CD4-positive, alpha-beta T cell treated with Interleukin-6 at 100 ng/mL for 8 hours (primary cell): ENCODE measurements at places on chromosomes 7 and 10.

DNA sequence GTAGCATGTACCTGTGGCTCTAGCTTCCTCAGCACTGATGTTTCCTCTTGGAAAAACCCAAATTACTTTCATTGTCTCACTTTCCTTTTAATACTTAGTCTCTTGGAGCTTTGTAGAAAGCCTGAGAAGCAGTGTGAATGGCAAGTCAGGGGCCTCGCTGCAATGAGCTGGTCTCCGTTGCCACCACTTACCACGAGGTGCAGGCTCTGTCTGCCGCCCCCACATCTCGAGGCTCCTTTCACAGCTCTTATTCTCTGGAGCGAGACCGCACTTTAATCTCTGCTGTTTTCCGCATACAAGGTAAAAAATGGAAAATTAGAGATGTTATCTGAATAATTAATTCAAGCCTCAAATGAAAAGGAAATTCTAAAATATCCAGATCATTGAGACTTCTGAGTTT lies 186.2 kb downstream of the HECW1 start:
- no peak for DNase-seq

- no peak for DNase-seq
Observed at GRCh38 chr7:36278069-36278619, 111.5 kb upstream of the ANLN start.

GRCh38 chr7:140334341-140335057 lies 63.8 kb downstream of the SLC37A3 start:
- DNase-seq = no peak

GRCh38 chr10:101812606-101813005 lies 5.6 kb downstream of the OGA start:
- no peak for DNase-seq

GRCh38 chr7:35003679-35004303 lies 33.5 kb downstream of the DPY19L1 start:
- DNase-seq = no peak

DNA sequence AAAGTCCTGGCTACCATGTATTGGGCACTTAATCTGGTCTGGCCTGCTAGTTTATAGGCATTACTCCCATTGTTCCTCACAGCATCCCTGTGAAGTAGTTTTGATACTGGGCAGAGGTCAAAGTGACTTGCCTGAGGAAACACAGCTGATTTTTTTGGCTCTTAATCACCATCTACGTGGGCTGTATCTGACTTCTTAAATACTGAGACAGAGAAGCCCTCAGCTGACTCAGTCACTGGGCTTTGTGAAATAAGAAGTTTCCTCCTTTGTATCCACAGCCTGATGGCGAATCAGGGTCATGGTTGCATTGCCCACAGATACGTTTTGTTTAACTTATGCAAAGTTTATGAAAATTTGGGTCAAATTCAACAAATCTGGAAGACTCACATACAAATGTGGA lies 13.2 kb downstream of the TACR2 start:
- DNase-seq = no peak

DNA sequence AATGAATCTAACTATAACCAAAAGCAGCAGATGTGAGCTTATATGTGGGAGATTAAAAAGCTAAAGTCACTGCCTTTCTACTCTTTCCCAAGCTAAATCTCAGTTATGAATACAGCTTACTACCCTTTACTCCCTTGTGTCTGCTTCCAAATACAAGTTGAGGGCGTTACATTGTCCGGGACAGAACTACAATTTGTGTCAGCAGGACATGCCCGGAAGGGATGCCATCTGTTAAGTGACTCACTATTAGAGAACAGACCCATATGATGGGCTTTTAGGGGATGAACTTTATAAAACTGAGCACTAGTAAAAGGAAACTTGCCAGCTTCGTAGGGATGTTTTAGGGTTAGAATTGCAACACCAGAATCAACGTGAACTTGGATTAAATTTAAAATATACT lies 299.7 kb upstream of the CSTF2T start:
- DNase-seq = no peak

GRCh38 chr10:44576702-44577191 lies 191.8 kb upstream of the CXCL12 start:
- DNase-seq = peak; percentile 35

DNA sequence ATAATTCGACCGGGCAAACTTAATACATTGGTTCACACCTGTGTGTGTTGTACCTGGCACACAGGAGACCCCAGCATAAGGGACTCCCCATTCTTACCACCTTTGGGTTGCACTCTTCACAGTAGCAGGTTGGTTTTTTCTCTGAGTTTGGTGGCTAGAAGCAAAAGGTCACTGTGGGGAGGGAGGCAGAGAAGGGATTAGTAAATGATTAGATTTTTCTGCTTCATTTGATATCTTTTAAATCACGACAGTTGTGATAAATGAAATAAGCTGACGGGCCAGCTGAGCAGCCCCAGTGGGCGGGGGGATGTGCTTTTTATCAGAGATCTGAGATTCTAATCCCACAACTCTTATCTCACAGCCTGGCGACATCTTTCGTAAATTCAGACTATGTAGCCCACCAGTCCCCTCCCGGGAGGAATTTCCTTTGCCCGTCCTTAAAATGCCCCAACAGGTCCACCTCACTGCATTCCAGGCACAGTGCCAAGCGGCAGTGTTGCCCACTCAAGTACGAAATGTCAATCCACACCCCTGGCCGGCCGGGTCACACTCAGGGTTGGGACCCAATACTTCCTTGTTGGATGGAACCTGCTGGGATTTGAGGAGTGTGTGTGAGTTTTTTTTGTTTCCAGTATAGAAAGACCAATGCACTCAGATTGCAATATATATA lies 10.5 kb upstream of the KCP start:
- DNase-seq = no peak

DNA sequence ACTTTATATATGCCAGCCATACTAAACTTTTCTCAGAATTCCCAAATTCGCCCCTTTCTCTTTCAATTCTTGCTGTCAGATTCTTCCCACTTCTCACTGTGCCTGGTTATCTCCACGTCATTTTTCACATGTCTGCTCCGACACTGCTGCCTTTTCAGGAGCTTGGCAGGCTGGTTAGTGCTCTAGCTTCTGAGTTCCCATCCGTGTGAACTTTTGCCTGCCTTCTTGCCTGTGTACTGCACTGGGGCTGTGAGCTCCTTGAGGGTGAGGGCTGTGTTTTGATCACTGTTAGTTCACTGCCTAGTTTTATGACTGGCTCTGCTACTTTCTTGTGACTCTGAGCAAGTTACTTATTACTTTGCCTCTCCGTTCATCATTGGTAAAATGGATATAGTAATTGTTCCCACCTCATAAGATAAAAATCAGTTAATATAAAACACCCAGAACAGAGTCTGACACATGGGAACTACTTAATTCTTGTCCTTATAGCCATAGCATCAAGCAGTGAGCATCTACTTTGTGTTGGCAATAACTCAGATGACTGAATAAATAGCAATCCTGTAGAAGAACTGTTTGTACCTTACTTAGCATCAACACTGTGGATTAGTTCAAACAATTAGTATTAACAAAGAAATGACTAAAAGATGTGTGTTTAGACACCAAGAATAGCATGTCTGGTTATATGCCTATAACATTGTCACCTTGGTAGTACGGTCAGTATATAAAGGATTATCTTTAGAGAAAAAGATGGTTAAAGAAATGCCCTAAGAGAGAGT lies 5.5 kb downstream of the GSTO1 start:
- DNase-seq = no peak

DNA sequence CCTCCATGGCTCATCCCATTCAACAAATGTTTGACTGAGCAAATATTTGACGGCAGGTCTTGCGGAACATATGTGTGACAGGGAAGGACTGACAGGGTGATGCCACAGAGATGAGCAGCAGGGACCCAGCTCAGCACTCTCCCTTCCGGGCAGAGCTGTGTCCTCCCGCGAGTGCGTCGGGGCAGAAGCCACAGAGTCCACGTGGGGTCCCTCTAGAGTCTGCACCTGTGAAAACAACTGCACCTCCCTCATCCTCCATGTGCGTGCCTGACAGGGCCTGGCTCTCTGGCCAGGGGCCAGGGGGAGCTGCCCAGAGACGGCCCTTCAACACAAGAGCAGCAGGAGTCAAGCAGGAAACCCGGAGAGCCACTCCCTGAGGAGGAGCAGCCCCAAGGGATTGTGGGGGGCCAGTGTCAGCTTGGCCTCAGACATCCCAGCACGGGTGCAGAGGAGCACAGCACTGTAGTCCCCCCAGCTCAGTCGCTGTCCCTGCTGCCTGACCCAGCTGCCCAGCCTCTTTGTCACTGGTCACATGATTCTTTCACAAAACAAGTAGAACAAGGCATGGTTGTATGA lies 83.6 kb upstream of the TMEM72 start:
- DNase-seq = no peak

DNA sequence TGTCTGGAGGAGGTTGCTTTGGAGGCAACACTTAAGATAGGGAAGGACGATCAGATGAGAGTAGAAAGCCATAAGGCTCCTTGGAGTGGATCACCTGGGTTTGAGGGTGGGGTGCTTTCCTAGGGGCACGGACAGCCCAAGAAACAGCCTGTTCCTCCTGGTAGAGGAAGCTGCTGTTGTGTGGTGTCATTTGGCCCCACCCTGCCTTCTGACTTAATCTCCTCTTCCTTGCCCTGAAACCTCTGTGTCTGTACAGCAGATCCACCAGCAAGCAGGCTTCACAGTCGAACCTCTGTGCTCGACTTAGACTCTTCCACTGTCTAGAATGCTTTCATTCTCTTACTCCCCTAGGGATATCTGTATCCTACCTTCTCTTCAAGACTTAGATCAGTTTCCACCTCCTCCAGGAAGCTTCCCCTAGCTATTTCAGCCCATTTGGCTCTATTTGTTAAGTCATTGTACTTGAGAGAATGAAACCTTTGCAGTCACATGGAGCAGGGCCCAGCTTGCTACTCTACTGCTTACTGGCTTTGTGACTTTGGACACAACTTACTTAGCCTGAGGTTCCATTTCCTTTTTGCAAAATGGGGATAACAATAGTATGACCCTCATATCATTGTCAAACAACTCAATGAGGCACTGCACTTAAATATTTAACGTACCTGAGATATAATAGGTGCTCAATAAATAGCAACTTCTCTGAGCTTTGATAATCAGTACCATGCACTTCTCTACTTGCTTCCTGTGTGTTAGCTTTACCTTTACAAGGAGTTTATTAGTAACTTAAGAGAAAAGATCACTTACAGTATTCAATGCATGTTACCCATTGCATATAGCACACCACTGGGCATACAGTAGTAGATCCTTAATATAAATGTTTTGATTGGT lies 5.0 kb downstream of the MXI1 start:
- peak; percentile 70 for DNase-seq

DNA sequence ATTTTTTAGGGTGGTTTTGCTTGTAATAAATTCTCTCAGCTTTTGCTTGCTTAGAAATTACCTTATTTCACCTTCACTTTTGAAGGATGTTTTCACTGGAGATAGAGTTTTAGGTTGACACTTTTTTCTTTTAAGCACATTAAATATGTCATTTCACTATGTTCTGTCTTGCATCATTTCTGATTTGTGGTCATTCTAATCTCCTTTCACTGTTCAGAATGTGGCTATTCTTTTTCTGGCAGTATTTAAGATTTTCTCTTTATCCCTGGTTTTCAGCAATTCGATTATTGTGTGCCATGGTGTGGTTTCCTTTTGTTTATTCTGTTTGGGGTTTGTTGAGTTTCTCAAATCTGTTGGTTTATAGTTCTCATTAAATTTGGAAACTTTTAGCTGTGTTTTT lies 1065.6 kb downstream of the KCNMA1 start:
- no peak for DNase-seq

DNA sequence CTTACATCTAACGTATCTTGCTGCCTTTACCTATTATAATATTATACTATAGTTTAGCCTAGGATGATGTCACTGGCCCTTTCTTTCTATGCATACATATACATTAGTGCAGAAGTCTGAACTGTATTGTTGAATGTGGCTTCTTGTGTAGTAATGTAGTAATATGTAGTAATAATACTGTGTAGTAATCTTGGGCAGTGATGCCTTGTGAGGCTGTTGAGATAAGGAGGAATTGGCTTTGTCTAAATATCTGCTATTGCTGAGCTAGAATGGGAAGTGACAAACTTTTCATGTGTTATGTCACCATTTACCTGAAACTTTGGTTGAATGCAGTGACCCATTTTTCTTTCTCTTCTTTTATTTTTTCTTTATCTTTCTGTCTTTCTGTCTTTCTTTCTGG lies 11.0 kb downstream of the GLCCI1 start:
- DNase-seq = no peak

GRCh38 chr10:122884166-122884565 lies 4.8 kb upstream of the FAM24B start:
- no peak for DNase-seq

- peak; percentile 82 for DNase-seq
Observed at GRCh38 chr10:48656241-48656913, 28.3 kb upstream of the WDFY4 start.

GRCh38 chr7:107045195-107045960 lies 873 bp downstream of the PRKAR2B start:
- no peak for DNase-seq

- DNase-seq = no peak
Observed at GRCh38 chr7:45709168-45710042, 135.2 kb downstream of the ADCY1 start.

GRCh38 chr10:49734676-49735075 lies 27.4 kb downstream of the OGDHL start:
- DNase-seq = no peak

- no peak for DNase-seq
Observed at GRCh38 chr10:26931223-26931622, 70.5 kb upstream of the ABI1 start.

DNA sequence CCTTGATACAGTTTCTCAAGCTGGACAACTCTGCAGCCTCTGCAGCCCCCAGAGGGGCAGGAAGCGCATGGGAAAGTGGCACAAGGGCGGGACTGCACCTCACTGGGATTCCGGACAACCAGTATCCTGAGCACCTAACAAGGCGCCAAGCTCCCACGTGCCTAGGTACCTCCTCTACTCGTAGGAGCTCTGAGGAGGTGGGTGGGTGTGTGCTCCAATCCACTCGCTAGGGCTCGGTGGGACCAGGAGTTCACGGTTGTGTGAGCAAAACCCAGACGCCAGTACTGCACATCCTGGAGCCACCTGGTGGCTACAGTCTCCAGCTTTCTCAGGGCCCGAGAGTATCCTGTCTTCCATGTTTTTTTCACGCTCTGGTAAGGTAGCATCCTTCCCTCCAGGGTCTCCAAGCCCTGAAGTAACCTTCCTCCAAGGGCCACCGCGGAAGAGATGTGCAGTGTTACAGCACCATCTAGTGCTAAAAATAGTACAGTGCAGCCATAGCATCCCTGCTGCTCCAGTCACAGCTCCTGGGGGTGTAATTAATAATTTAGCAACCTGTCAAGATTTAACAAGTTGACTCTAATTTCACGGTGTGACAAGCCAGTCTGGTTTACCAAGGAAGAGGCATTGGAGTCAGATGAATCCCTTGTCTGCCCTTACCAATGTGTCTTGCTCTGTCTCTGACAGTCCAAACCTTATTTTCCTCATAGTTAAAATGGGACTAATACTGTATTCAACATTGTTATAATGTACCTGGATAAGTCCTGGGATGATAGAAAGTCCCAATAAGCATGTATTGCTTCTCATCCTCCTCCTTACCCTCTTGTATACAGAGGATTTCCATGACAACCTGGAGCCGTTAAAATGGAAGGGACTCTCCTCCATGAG lies 70.4 kb downstream of the HERPUD2 start:
- peak; percentile 37 for DNase-seq

GRCh38 chr7:13874783-13875182 lies 114.7 kb downstream of the ETV1 start:
- no peak for DNase-seq

- DNase-seq = peak; percentile 77
Observed at GRCh38 chr10:73931767-73932619, 21.1 kb downstream of the PLAU start.

- DNase-seq = no peak
Observed at GRCh38 chr10:120805014-120805812, 45.9 kb upstream of the WDR11 start.
